ENCODE measurements at places on chromosomes 3 and 15.

DNA sequence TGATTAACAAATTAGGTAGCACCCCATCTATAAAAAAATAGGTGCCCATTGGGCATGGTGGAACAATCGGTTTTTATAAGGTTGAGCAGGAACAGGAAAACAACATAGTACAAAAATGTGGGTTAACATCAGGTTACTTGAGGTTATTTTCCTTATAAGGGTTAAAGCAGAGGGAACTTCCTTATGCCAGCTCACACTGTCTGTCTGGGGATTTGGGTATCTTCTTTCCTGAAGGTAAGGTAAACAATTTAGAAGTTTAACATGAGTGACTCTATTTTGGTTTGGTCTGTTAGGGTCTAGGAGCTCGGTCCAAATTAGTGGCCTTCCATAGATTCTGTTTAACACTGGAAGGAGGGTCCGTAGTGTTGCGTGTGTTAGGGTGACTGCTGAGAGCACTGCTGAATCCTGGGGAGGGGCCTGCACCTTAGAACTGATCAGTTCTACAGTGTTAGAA lies 14.7 kb downstream of the CHD2 start:
- DNase-seq: no peak

DNA sequence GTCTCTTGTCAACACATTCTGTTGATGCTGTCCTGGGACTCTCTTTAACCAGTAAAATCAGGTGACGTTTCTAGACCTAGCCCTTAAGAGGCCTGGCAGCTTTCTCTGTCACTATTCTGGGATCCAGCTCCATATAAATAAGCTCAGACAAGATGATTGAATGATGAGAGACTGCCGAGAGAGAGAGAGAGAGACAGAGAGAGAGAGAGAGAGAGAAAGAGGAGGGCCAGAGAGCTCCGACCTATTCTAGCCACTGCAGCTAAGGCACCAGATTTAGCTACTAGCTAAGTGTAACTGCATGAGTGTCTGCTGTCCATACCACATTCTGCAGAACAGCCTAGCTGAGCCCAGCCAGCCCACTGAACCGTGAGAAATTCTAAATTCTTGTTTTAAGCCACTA lies 36.1 kb upstream of the CTXND1 start:
- no peak for DNase-seq

DNA sequence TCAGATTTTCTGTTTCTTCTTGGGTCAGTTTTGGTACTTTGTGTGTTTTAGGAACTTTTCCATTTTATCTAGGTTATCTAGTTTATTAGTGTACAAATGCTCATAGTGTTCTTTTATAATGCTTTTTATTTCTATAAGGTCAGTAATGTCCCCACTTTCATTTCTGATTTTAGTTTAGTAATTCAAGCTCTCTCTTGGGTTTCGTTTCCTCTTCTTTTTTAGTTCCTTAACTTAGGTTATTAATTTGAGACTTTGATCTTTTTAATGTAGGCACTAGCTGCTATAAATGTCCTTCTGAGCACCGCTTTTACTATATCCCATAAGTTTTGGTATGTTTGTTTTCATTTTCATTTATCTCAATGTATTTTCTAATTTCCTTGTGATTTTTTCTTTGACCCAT lies 27.0 kb upstream of the CD200R1L start:
- no peak for DNase-seq

DNA sequence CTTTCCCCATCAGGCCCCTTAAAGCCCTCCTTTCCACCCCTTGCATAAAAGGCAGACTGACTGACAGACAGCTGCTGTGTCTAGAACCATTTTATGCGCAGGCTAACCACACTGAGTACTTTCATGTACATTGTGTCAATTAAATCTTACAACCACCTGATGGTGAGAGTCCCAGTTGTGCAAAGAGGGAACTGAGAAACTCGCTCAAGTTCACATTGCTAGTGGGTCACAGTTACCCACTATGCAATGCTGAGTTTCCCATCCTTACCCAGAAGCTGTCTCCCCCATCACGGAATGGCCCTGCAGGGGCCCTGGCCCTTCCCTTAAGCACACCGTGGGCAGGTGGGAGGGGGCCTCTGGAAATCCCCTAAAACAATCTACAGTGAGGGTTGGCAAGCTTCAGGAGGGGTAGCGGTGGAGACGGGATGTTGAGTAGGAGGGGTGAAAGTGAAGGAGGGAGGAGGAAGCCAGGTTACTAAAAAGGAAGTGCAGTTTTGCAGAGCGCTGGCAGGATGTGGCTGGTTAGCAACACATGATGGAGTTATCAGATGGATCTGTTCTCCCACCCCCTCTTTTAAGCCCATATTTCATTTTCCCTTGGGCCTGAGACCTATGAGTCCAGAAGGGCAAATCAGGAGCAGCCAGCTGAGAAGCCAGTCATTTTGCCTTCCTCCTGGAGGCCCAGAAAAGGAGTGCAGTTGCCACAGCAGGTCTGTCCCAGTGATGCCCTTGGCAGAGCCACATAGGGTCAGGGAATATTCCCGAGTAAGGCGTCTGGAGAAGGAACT lies 30.0 kb downstream of the STARD5 start:
- DNase-seq: no peak

DNA sequence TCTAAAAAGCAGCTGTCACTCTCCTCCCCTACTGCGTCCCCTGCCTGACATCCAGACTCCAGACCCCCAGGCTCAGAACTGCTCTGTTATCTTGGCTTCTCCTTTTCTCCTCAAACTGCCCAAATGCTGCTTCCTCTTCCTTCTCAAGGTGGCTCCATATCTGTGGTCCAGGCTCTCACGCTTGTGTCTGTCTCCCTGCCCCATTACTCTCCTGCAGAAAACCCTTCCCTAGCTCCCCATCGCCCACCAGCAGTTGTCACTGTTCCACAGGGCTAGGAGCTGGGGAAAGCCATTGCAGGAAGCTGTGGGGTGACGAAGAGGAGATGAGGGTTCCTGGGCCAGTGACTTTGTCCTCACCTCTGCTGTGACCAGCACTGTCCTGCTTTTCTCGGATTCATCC lies 30.7 kb upstream of the CGNL1 start:
- DNase-seq: no peak

- DNase-seq: peak; percentile 39
Measured at GRCh38 chr15:75197062-75197630, 4.5 kb upstream of the C15orf39 start.

DNA sequence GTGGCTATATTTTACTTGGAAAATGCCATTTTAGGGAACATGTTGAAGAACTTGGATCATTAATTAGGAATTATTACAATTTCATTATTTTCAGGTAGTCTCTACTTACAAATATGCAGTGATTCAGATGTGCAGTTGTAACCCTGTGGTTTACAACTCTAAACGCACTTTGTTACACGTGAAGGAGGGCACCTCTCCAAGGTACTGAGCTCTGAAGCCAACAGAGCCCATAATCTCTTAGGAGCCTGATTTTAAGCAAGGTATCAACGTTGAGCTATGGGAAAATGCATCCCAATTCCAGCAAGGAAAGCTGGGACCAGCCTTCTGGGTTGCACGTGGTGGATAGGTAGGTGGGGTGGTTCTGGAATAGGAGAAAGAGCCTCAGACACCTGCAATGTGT lies 81.5 kb upstream of the FAM3D start:
- no peak for DNase-seq

DNA sequence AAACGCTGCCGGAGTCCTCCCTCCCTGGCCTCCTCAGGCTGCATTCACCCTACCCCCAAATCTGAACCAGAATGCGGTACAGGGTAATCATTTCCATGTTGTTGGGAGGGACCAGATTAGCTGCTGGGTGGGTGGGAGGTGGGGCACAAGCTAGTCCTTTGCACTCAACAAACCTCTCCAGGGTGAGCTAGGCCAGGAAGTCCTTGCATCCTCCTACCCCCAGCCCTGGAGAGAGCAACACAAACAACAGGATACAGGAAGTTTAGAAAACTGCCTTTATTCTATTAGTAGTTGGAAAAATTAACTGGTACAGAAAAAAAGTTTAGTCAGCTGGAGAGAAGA lies 702 bp upstream of the GPX1 start:
- DNase-seq: no peak

DNA sequence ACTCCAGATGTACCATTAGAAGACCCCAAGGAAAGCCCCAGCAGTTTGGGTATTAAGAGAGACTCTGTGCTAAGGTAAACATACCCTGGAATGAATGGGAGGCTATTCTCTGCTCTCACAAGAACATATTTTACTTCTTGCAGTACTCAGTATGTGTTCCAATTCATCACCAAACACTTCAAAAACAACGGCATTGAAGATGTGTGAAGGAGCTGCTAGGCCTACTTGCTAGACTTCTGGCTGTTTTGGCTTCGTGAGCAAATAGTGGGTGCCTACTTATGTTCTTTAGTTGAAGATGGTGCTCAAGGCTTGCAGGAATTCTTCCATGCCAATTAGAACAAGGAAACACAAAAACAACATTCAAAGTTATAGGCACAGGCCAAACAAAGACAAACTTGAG lies 514.5 kb downstream of the ROBO1 start:
- DNase-seq: no peak

DNA sequence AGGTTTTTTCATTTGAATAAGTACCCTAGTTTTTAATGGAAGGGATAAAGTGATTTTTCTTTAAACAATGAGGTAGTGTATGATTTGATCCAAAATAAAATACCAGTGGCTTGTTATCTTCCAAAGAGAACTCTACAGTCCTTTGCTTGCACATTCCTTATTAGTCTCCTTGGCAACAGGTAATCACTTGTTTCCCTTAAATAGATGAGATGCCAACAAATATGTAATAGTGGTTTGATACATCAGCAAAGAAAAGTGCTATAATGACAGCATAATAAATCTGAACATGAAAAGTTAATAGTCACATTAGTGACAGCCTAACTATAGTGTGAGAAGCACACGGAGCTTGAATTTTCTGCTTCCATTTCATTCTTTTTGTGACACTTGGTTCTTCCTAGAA lies 360.2 kb downstream of the ZNF385D start:
- DNase-seq: no peak
